ENCODE measurements at places on chromosomes 1 and 21. TPM values are rescaled to one million over a fixed set of nuclear protein-coding genes. Genes with fewer than 3 reads are reported as not detected.

PRAMEF27 gene
- not detected for total RNA-seq

CENPF gene
- 3.7 TPM for total RNA-seq

CCDC24 gene
- total RNA-seq, result 8.4 TPM

PRAMEF18 gene
- not detected for total RNA-seq

ASAP3 gene
- 39.6 TPM for total RNA-seq

RGS13 gene
- total RNA-seq, result 0.15 TPM

Measured in motor neuron (in vitro differentiated cells).